Stimulated activated CD8-positive, alpha-beta memory T cell treated with anti-CD3 and anti-CD28 coated beads, Interleukin-4, amount 100 ng/mL, for 1 hour (primary cell): ENCODE measurements at places on chromosomes 4 and X.

GRCh38 chr4:31979988-31980387, 1259.8 kb downstream of the PCDH7 start:
- no peak for DNase-seq

DNA sequence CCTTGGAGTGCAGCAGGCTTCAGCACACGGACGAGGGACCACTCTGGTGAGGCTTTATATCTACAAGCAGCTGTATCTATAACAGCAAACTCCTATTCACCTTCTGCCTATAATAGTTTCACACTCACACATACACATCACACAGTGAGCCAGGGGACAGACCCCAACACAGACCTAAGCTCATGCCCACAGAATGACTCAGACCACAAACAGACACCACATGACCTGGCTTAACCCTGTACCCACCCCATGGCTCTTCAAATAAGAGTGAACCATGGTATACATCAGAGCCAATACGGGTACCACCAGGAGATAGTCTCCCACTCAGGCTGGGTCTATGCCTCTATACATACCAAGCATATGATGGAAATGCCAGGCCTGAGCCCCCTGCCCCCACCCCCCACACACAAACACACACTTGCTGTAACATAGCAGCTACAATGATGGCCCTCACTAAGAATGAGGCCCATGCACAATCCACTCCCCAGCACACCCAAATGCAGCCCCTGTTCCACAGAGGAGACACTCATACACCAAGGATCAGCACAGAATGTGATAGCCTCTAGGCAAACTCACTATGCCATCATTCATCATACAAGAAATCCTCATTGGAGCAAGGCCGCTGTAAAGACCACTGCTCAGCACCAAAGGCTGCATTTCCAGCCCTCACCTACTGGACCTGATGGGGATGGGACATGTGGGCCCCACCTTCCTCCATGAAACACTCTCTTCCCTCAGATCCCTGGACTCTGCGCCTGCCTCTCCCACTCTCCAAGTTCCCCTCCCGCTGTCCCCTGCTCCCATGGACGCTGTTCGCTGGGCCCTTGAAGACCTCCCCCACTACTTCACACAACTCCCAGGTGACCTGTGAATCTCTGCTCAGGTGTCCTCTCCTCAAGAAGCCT, 62.1 kb upstream of the XIAP start:
- DNase-seq = no peak

- no peak for DNase-seq
These were observed 86.2 kb downstream of the MAMLD1 start for GRCh38 chrX:150449313-150449712.

- DNase-seq = no peak
These were observed 52.5 kb downstream of the POF1B start for GRCh38 chrX:85327060-85327333.

DNA sequence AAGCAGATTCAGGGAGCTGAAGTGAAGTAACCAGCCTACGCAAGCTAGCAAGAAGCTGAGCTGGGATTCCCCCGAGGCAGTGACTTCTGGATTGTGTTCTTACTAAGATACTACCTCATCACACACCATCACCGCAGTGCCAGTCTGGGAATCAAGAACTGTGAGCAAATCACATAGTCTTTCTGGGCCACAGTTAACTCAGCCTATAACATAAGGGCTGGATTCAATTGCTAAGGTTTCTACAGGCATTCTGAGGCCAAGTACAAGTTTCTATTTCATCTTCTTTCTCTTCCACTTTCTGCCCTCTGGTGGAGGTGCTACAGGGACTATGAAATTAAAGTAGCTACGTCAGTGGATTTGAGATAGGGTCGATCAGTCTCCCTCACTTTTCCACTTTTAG, 1.4 kb upstream of the CORIN start:
- DNase-seq = no peak

GRCh38 chrX:134418317-134419113, 41.5 kb upstream of the HPRT1 start:
- no peak for DNase-seq

GRCh38 chr4:89331686-89332544, 24.3 kb upstream of the GPRIN3 start:
- DNase-seq = no peak

DNA sequence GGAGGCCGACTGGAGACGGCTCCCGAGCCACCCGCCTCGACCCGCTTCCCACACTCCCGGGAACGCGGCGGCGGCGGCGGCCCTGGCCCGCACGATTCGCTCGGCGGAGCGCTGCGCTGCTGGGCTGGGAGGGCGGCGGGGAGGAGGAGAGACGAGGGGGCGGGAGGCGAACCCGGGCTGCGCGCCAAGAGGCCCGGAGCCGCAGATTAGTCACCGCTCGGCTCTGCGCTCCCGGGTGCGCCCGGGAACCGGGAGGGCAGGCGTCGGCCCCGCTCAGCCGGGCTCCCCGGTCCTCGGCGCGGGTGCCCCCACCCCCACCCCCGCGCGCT, 11.2 kb upstream of the BCOR start:
- DNase-seq = no peak

GRCh38 chr4:7648544-7649395, 214.0 kb upstream of the PSAPL1 start:
- DNase-seq = no peak
